ENCODE measurements at places on chromosomes 12 and 14.

DNA sequence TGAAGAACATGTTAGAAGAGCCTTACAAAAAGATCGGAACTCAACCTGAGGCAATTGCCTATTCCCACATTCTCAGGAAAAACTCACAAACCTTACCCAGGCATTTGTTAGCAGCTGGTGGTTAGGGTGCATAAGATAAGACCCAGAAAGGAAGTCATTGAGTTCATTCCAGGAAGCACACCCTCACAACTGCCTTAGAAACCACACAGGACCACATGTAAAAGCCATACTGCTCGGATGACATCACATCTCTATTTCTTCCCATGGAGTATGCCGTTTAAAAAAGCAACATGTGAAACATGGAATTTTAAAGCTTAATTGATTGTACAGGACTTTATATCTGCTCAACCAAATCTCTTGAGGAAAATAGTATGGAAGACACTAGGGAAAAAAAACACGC is 411.2 kb downstream of the DAD1 start:
- peak; percentile 3 for DNase-seq

GRCh38 chr14:36086629-36087395 is 89.7 kb downstream of the PTCSC3 start:
- DNase-seq = no peak

DNA sequence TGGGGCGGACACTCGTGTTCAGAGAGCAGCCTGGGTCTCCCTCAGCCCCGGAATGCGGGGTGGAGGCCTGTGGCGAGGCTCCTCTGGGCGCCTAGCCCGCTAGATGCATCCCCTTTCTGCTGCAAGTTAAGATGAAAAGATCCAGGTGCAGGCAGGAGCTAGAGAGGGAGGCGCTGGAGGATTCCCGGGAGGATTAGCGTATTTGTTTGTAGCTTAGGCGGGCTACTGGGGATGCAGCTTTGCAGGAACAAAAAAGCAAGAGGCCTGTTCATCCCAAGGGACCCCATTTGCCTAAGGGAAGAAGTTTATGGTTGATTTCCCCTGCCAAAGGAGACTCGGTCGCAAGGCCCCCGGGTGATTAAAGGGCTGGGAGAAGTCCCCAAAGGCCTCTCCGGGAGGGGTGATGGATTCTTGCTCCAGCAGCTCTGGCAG is 824 bp downstream of the CCDC177 start:
- peak; percentile 6 for DNase-seq

GRCh38 chr12:53067993-53068770 is 11.0 kb downstream of the SPRYD3 start:
- no peak for DNase-seq

- DNase-seq = no peak
Measured at GRCh38 chr14:60738843-60739508, 4.4 kb downstream of the MNAT1 start.

All from NB4 (cell line).